Large intestine (tissue), 12 donors: ENCODE measurements at places on chromosomes 16 and 17. TPM values are rescaled to one million over a fixed set of nuclear protein-coding genes. Genes with fewer than 3 reads are reported as not detected.

The ACSM2A gene
- polyA plus RNA-seq, result 0.30 TPM

The CES4A gene
- 23.5 TPM for polyA plus RNA-seq

The ELP5 gene
- polyA plus RNA-seq, result 45.8 TPM

The HOXB3 gene
- 30.8 TPM for polyA plus RNA-seq

The PLEKHG4 gene
- 9.2 TPM for polyA plus RNA-seq

The CDH16 gene
- polyA plus RNA-seq, result 7.9 TPM

The RFFL gene
- polyA plus RNA-seq, result 31.1 TPM

The HOXB8 gene
- 1.8 TPM for polyA plus RNA-seq

The CACNG4 gene
- polyA plus RNA-seq, result 5.1 TPM

The LGALS9B gene
- 0.54 TPM for polyA plus RNA-seq

The OR1A1 gene
- not detected for polyA plus RNA-seq

The GOSR1 gene
- 44.1 TPM for polyA plus RNA-seq

The LITAFD gene
- polyA plus RNA-seq, result 1.8 TPM

The SLC4A1 gene
- polyA plus RNA-seq, result 8.7 TPM

The MYO15B gene
- 595 TPM for polyA plus RNA-seq

The CDC6 gene
- 11.8 TPM for polyA plus RNA-seq

The PRDM7 gene
- polyA plus RNA-seq, result not detected

GRCh38 chr16:67922221-67922620 lies 9.4 kb downstream of the CTRL start:
- no peak for DNase-seq

DNA sequence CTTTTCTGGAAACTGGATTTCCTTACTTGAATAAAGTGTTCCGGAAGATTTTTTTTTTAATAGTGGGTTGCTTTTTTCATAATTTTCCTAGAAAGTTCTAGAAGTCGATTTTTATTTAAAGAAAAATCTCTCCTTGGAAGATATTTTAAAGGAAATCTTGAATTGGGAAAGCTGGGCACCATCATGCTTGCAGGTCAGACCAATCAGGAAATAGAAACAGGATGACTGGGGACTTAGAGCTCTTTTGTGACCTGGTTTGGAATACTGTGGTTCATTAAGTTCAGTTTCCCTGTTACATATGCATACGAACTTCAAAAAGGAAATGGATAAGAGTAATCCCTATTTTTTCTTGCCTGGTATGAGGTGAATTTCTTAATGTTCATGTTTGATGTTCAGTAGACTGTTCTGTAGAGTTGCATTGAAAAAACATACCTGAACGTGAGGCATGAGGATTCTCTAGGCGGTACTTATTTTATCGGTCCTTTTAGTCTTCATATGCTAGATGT lies 1.2 kb downstream of the NFATC3 start:
- DNase-seq, result no peak

GRCh38 chr17:27940503-27941428 lies 47.6 kb upstream of the LYRM9 start:
- peak; percentile 70 for DNase-seq

GRCh38 chr17:28573966-28574480 lies 2.7 kb downstream of the ALDOC start:
- DNase-seq, result no peak

GRCh38 chr16:83704656-83705055 lies 103.1 kb upstream of the HSBP1 start:
- no peak for DNase-seq

- no peak for DNase-seq
These were observed 9.2 kb upstream of the CCL13 start for GRCh38 chr17:34347063-34347462.

DNA sequence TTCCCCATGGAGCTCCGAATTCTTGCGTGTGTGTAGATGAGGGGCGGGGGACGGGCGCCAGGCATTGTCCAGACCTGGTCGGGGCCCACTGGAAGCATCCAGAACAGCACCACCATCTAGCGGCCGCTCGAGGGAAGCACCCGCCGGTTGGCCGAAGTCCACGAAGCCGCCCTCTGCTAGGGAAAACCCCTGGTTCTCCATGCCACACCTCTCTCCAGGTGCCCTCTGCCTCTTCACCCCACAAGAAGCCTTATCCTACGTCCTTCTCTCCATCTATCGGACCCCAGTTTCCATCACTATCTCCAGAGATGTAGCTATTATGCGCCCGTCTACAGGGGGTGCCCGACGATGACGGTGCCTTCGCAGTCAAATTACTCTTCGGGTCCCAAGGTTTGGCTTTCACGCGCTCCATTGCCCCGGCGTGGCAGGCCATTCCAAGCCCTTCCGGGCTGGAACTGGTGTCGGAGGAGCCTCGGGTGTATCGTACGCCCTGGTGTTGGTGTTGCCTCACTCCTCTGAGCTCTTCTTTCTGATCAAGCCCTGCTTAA lies 617 bp upstream of the SENP3 start:
- peak; percentile 90 for DNase-seq

DNA sequence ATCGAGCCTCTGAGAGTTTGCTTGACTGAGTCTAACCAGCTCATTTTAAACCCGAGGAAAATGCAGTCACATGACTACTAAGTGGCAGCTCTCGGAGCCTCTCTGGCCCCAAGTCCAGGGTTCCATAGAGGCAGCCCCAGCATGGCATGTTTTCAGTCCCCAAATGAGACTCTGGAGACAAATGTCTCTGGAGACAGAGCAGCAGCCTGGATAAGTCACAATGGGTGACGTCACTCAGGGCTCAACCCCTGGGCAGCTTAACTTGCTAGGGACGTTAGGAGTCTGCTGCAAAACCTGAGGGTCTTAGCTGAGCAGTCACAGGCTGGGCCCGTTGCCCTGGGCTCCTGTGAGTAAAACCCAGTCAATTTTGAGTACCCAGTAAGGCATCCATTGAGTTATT lies 6.9 kb upstream of the STH start:
- DNase-seq, result no peak

GRCh38 chr17:38745545-38745944 lies 2.6 kb downstream of the PCGF2 start:
- DNase-seq, result no peak

GRCh38 chr17:27384261-27384701 lies 72.0 kb upstream of the KSR1 start:
- DNase-seq, result no peak

GRCh38 chr16:62033065-62033464 lies 3.2 kb downstream of the CDH8 start:
- no peak for DNase-seq

GRCh38 chr17:52035336-52035915 lies 123.1 kb downstream of the CA10 start:
- DNase-seq, result no peak

- DNase-seq, result no peak
These were observed 72.9 kb upstream of the CHMP6 start for GRCh38 chr17:80918731-80919130.

DNA sequence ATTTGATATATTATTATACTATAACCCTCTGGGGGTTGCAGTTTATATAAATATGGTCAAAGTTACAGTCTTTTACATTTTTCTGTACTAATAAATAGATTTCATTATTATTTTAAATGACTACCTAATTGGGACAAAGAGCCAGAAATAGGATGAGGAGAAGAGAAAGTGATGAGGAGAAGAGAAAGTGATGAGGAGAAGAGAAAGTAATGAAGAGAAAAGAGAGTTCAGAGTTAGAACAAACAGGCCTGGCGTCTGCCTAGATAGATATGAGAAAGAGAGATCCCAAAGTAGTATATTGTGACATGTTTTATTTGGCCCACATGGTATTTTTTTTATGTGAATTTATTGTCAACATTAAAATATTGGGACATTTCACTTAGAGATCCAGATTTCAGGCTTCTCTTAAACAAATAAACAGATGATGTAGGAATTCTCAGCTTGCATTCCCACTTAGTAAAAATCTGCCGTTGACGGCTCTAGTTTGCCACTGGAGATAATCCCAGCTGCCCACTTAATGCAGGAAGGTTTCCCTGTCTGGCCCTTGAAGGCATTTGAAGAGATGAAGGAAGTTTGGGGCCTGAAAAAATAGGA lies 210.7 kb downstream of the STX8 start:
- DNase-seq, result no peak
